Stimulated activated CD4-positive, alpha-beta T cell treated with anti-CD3 and anti-CD28 coated beads, Interleukin-12 subunit alpha, Interleukin-12 subunit beta, amount 100 ng/mL, for 4 hours (primary cell): ENCODE measurements at places on chromosomes 12 and 14.

GRCh38 chr12:7959701-7960121, 23.7 kb upstream of the SLC2A3 start:
- no peak for DNase-seq

DNA sequence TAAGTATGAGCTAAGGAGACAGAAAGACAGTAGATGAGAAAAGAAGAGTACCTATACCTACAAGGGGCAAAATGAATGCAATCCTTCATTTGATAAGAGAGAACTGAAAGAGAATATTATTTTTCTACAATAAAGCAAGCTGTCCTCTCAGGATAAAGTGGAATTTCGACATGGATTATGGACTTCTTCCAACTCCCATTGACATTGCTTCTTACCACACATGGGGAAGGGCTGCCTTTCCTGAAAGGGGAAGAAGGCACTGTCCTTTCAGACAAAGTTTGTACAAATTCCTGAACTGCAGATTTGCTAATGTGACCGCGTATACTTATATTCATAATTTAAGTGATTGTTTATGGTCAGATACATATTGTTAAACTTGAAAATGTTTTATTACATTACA, 4.3 kb upstream of the HEBP1 start:
- DNase-seq, result no peak

DNA sequence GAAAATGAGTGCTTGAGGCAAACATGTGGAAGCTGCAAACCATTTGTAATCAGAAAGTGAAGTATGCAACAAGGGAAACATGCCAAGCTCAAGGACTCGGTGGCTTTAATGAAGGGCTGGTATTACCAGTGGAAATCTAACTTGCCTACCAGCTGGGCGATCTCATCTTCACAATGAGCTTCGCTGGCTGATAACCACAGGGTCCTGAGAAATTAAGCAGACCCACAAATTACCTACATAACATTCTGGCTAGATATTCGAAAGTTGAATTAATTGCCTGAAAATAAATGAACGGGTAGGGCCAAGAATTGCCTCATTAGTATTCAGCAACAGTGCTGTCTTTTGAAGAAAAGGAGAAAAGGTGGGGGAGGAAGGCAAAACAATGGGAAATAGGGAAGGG, 439.4 kb downstream of the PDZRN4 start:
- no peak for DNase-seq

DNA sequence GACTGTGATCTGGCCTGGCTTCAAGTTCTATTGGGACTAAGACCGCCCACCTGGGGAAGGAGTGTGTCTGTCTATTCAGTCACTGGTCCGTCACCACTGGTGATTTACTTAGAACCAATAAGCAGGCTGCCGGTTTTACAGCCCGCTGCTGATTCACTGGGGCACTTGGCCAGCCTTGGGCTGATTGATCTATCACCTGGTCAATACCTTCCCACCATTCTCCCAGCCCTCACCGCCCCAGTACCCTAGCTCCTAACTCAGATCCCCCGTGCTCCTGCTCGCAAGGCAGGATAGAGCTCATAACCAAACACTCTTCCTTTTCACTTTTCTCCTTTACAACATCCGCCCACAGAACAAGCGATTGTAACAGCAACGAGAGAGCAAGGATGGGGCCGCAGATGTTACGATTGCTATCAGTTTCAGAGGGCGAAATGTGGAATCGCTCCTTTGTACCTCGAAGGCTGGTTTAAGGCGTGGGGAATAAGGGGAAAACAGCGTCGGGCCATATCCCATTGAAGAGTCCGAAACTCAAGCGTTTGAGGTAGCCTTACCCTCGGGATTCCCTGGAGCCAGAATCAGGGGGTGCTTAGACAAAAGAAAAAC, 672 bp downstream of the RDH11 start:
- DNase-seq, result peak; percentile 54

GRCh38 chr12:110039085-110039807, 9.1 kb downstream of the C12orf76 start:
- no peak for DNase-seq

GRCh38 chr12:132389026-132389425, 59.6 kb upstream of the GALNT9 start:
- DNase-seq, result no peak

DNA sequence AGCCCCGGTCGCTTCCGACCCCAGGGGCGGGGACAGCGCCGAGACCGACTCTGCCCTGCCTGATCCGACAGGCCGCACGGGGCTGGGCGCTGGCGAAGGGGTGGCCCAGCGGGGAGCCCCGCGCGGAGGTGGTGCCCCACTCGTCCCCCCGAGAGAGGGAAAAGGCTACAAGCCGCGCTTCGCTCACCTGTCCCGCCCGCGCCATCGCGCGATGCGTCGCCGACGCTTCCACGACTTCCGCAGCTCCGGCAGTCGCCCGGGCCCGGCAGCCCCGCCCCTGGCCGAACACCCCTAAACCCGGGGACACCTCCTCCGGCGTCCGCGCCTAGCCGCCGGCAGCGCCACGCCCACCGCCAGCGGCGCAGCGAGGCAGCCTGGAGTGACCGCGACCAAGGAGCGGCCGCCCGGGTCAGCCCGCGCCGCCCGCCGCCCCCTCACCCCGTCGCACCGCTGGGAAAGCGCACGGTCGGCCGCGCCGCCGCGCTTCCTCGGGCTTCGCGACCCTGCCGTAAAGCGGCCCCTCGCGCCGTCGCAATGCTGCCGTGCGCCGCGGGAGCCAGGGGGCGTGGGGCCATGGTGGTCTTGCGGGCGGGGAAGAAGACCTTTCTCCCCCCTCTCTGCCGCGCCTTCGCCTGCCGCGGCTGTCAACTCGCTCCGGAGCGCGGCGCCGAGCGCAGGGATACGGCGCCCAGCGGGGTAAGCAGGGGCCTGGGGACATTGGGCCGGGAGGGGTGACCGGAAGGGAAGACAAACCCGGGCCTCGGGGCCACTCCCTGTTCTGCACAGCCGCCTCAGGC, at the start of the genes BAG5 and COA8:
TSS of gene BAG5 (minus strand) at position 229 of the 797 bp plus-strand sequence. CDS start 1,493 bp downstream, outside the sequence.
TSS of gene COA8 (plus strand) at position 532 of the 797 bp plus-strand sequence. CDS start at position 574, 42 bp downstream.
- DNase-seq, result peak; percentile 82

- no peak for DNase-seq
Observed at GRCh38 chr14:36781897-36782296, 120.2 kb downstream of the PAX9 start.

DNA sequence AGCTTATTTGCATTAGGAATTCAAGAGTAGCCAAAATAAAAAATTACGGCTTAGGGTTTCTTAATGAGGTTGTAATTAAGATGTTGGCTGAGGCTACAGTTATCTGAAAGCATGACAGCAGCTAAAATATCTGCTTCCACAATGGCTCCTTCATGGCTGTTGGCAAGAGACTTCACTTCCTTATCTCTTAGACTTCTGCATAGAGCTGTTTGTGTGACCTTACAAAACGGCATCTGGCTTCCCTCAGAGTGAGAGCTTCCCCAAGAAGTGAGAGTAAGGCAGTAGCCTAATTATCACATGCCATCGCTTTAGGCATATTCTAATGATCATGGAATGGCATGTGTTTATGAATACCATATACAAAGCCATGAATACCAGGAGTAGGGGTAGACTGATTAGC, 57.6 kb downstream of the CCDC59 start:
- no peak for DNase-seq

DNA sequence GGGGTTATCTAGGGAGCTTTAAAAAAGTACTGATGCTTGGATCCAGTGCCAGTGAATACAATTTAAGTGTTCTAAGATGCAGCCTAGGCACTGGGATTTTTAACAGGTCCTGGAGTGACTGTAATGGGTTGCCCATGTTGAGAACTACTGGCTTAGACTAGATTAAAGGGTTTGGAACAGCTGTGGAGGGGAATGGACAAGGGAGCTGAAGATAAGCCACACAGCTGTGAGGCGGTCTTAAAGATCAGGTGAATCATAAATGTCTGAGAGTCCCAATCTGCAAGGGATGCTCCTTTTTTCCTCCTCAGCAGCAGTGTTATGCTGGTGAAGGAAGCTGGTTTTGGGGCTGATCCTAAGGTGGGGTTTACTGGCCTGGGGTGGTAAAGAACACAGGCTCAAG, 35.5 kb upstream of the FRMD6 start:
- no peak for DNase-seq

GRCh38 chr12:66929121-66929520, 250.2 kb upstream of the GRIP1 start:
- no peak for DNase-seq

DNA sequence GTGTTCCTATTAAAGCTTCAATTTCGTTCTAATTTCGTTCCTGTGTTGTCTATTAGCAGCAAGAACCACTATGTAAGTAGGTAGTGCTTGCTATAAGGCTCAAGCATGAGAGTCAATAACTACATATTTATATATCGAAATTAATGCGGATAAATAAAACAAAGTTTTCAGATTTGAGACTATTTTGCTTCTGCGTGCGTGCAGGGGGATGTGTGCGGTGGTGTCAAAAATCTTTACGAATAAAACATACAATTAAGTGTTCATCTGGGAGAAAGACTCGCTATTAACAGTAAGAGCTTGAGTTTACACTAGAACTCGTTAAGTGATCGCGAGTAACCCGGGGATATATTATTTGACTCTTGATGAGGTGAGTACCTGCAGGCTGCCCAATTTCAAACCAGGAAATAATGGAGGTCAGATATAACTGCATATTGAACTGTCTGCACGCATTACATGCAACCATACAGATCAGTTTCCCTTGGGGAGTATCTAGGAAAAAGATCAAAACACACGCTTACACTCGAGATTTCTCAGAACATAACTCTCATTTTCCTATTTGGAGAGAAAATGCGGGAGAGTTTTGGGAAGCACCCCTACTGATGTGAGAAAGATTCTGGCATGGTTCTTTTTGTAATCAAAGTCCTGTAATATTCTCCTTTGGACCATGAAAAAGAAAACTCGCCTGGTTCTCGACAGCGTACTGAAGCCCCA, 813 bp downstream of the TWF1 start:
- no peak for DNase-seq

- no peak for DNase-seq
Observed at GRCh38 chr12:93121729-93122488, 192.8 kb upstream of the EEA1 start.

DNA sequence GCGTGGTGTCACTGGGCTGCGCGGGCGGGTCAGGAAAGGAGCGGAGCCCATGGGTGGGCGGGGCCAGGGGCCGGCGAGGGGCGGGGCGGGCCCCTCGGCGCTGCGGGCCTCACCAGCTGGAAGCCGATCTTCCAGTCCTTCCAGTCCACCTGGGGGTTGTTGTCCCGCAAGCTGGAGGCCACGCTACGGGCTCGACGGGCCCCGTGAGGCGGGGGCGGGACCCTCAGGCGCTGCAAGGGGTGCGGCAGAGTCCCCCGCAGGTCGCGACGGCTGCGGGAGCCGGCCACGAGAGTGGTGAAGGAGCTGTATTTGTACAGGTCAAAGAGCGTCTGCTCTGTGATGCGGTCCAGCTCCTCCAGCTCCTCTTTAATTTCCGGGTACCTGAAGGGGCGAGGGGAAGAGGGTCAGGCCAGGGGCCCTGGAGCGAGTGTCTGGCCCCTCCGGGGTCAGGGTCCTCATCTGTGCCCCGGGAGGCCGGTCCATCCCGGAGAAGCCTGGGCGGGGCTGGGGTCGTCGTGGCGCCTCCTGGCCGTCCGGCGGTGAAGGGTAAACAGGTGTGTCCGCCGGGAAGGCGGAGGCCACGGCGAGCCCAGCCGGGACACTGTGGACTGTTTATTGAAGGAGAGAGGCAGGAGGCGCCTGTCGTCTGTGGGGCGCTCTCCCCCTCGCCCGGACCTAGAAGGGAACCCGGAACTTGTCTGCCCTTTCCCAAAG, 11.9 kb downstream of the SCNN1A start:
- DNase-seq, result peak; percentile 75

GRCh38 chr12:46304070-46304469, 35.2 kb upstream of the SLC38A1 start:
- DNase-seq, result no peak

DNA sequence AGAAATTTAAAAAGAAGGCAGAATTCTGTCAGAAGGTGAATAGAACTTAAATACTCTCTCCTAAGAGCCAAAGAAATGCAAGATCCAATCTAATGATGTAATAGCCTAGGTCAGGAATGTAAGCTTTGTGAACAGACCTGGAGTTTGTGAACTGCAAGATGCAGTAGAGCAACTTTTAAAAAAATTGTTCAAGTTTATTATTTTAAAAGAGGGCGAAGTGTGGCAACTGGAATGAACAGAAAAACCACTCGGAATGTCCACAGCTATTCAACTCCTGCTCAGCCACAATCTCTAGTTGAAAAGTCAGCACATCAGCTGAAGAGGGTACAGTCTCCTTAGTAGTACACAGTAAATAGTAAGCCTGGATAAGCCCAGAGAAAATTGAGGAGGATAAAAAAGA, 228.8 kb downstream of the PPFIA2 start:
- DNase-seq, result no peak

DNA sequence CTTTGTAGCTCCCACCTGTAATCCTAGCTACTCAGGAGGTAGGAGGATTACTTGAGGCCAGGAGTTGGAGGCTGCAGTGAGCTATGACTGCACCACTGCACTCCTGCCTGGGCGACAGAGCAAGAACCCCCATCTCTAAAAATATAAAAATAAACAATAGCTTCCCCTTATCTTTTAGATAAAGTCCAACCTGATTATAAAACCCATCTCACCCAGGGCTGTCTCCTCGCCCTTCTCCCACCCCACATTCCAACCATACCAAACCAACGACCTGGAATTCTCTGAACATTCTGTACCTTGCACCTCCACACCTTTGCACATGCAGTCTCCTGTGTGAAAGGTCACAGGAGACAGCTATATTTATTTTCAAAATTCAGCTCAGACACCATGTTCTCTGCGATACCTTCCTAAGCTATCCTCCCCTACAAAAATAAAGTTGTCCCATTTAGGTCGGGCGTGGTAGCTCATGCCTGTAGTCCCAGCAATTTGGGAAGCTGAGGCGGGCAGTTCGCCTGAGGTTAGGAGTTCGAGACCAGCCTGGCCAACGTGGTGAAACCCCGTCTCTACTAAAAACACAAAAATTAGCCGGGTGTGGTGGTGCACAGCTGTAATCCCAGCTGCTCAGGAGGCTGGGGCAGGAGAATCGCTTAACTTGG, 7.7 kb downstream of the SLC7A7 start:
- no peak for DNase-seq

DNA sequence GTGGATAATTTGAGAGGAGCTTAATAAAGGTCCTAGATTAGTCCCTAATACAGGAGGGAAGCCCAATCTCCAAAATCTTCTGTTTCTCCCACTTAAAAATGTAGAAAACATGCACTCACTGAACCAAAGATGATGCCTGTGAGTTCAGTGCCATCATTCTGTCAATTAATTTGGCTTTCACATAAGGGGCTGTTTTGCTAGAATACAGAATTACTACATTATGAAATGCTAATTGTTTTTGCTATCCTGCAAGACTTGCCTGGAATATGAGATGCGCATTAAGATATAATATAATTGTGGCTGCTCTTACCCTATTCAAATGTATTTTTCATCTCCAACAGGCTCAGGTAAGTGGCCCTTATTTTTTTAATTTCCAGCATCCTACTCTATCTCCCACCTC, 111.7 kb downstream of the SEC23A start:
- DNase-seq, result no peak

GRCh38 chr14:64444984-64445845, 20.1 kb upstream of the AKAP5 start:
- no peak for DNase-seq

- DNase-seq, result no peak
Observed at GRCh38 chr14:35405304-35405996, 901 bp upstream of the NFKBIA start.

DNA sequence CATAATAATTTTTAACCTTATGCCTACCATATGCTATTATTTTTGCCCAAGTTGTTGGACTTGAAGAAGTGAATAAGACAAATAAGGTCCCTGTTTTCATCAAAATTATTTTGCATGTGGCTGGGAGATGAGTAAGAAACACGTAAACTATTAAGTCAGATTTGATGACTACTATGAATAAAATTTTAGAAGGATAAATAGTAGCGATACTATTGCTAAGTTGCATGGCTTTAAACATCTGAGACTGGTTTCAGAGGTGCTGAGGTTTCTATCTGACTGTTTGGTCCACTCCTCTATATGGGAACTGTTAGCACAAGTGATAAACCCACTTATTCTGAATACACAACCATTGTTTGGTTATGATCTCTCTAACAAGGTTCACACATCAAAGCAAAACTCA, 674.3 kb upstream of the MDGA2 start:
- DNase-seq, result no peak
